Left lung (tissue), 14 donors: ENCODE measurements at places on chromosomes 13 and 19. TPM values are rescaled to one million over a fixed set of nuclear protein-coding genes. Genes with fewer than 3 reads are reported as not detected.

- no peak overlapping the region for H3K27ac ChIP-seq
- H3K27me3 ChIP-seq = no peaks in the 10 kb centered on the region
- H3K36me3 ChIP-seq = no peaks in the 10 kb centered on the region
- H3K4me1 ChIP-seq = no peaks in the 10 kb centered on the region
- H3K4me3 ChIP-seq = no peak overlapping the region
- no peak for DNase-seq
These were observed 1373.6 kb upstream of the SPRY2 start for GRCh38 chr13:81714513-81714912.

GRCh38 chr13:35993686-35994085, 137.5 kb downstream of the DCLK1 start:
- no peak overlapping the region for H3K4me3 ChIP-seq
- H3K27me3 ChIP-seq = no peaks in the 10 kb centered on the region
- H3K4me1 ChIP-seq = peaks cover 3% of the 10 kb centered on the region
- no peaks in the 10 kb centered on the region for H3K36me3 ChIP-seq

Gene DLL3
- 0.12 TPM for total RNA-seq

Gene DAND5
- not detected for total RNA-seq

Gene ZNF569
- 3.5 TPM for total RNA-seq

Gene STARD13
- total RNA-seq = 43.6 TPM

Gene PABPC3
- total RNA-seq = 0.13 TPM
